ENCODE measurements at places on chromosomes 5 and 9. TPM values are rescaled to one million over a fixed set of nuclear protein-coding genes. Genes with fewer than 3 reads are reported as not detected.

GRCh38 chr9:14343261-14344031 is 29.5 kb upstream of the NFIB start:
- H3K27ac ChIP-seq, result peak overlapping the region; percentile 93
- H3K36me3 ChIP-seq, result no peaks in the 10 kb centered on the region
- DNase-seq, result no peak
- no peaks in the 10 kb centered on the region for H3K27me3 ChIP-seq
- peak overlapping the region; percentile 45 for H3K4me3 ChIP-seq
- no peaks in the 10 kb centered on the region for H3K4me1 ChIP-seq

DNA sequence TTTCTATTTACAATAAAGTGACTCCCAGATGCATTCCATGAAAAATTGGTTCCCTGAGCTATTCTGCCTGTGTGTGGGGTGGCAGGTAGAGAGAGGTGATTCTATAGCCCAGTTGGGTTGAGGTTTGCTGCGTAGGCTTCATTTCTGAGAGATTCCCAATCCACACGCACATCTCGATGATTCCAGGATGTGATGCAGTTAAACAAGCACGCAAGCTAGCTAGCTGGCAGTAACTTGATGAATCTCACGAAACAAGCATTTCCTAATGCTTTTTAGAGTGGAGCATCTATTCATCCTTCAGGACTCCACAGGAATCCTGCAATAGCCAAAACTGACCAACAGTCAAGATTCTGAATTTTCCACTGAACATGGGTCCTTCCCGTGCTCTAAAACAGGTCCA is 43.8 kb upstream of the CER1 start:
- H3K27me3 ChIP-seq, result no peaks in the 10 kb centered on the region
- no peak for DNase-seq
- H3K4me1 ChIP-seq, result no peaks in the 10 kb centered on the region

The MRPS27 gene
- total RNA-seq, result 40.1 TPM

The CDC20B gene
- not detected for total RNA-seq

- DNase-seq, result no peak
- H3K27me3 ChIP-seq, result no peaks in the 10 kb centered on the region
- H3K4me3 ChIP-seq, result no peak overlapping the region
Observed at GRCh38 chr9:130177898-130178805, 5.9 kb downstream of the NCS1 start.

DNA sequence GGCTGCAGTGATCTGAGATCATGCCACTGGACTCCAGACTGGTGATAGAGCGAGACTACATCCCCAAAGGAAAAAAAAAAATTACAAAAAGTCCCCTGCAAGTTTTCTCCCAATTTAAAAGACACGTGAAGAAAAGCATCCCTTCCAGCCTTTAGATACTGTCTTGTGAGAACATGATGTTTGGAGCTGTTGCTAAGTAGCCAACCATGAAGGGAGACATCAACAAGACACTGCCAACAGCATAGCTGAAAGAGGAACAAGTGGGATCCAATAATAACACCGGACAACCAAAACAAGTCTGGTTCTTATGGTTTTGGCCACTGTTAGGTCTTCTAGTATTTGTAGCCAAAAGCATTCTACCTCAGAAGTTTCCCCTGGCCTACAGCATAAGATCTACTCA is 118.9 kb upstream of the CCDC180 start:
- no peaks in the 10 kb centered on the region for H3K36me3 ChIP-seq
- no peak overlapping the region for H3K4me3 ChIP-seq
- H3K27me3 ChIP-seq, result no peaks in the 10 kb centered on the region

The UGT3A2 gene
- total RNA-seq, result not detected

GRCh38 chr9:98846081-98846480 is 38.6 kb downstream of the GALNT12 start:
- no peaks in the 10 kb centered on the region for H3K4me1 ChIP-seq
- H3K27me3 ChIP-seq, result no peaks in the 10 kb centered on the region
- H3K4me3 ChIP-seq, result no peak overlapping the region
- DNase-seq, result no peak

The SNX30 gene
- 5.0 TPM for total RNA-seq

GRCh38 chr9:7058473-7058872 is 300.7 kb downstream of the KDM4C start:
- H3K4me1 ChIP-seq, result peaks cover 5% of the 10 kb centered on the region
- H3K36me3 ChIP-seq, result no peaks in the 10 kb centered on the region
- no peak for DNase-seq

The PPIP5K2 gene
- total RNA-seq, result 37.5 TPM

The SYNPO gene
- 369 TPM for total RNA-seq

The UGT3A1 gene
- total RNA-seq, result not detected

The SV2C gene
- total RNA-seq, result 0.15 TPM

The GCNT4 gene
- 0.20 TPM for total RNA-seq

The MEF2C gene
- 57.5 TPM for total RNA-seq

GRCh38 chr9:35891646-35892045 is 14.4 kb upstream of the HRCT1 start:
- no peaks in the 10 kb centered on the region for H3K4me1 ChIP-seq
- no peak overlapping the region for H3K4me3 ChIP-seq
- no peak for DNase-seq

GRCh38 chr5:107393851-107394250 is 276.9 kb downstream of the EFNA5 start:
- no peak overlapping the region for H3K4me3 ChIP-seq
- H3K27ac ChIP-seq, result no peak overlapping the region
- no peak for DNase-seq
- H3K36me3 ChIP-seq, result no peaks in the 10 kb centered on the region
- H3K27me3 ChIP-seq, result no peaks in the 10 kb centered on the region

DNA sequence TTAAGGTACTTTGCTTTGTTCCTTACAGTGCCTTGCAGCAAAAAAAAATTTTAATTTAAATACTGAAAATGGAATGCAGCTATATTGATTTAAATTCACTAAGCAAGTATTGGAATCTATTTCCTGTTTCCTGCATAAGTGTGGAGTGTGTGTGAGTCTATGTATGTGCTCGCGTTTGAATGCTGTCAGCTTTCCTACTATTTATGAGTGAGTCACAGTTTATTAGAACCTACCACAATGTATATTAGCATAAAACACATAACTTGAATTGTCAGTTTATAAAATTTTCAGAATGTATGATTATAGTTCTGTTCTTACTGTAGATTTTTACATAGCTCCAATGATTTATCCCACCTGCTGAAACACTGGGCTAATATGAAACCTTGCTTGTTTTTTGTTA is 302.1 kb downstream of the NR2F1-AS1 start:
- no peak overlapping the region for H3K4me3 ChIP-seq
- DNase-seq, result no peak
- H3K27ac ChIP-seq, result no peak overlapping the region
- no peaks in the 10 kb centered on the region for H3K4me1 ChIP-seq
- no peaks in the 10 kb centered on the region for H3K36me3 ChIP-seq

DNA sequence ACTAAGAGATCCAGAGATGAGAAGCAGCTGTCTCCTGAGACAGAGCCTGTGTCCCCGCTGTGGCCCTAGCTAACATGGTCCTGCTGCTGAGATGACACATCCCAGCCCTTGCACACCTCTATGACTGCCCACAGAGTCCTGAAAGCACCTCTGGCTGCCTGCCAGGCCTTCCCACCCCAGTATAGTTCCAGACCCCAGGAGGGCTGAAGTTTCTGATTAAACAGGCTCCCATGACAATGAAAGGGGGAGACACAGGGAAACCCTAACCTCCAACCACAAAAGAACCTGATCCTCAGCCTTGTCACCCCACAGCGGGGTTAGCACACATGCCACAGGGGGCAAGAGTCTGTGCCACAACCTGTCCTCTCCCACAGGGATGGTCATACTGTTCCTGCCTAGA is 15.6 kb downstream of the CIZ1 start:
- no peak overlapping the region for H3K27ac ChIP-seq
- no peak overlapping the region for H3K4me3 ChIP-seq
- H3K36me3 ChIP-seq, result peaks cover 68% of the 10 kb centered on the region
- no peaks in the 10 kb centered on the region for H3K4me1 ChIP-seq
- no peaks in the 10 kb centered on the region for H3K27me3 ChIP-seq

DNA sequence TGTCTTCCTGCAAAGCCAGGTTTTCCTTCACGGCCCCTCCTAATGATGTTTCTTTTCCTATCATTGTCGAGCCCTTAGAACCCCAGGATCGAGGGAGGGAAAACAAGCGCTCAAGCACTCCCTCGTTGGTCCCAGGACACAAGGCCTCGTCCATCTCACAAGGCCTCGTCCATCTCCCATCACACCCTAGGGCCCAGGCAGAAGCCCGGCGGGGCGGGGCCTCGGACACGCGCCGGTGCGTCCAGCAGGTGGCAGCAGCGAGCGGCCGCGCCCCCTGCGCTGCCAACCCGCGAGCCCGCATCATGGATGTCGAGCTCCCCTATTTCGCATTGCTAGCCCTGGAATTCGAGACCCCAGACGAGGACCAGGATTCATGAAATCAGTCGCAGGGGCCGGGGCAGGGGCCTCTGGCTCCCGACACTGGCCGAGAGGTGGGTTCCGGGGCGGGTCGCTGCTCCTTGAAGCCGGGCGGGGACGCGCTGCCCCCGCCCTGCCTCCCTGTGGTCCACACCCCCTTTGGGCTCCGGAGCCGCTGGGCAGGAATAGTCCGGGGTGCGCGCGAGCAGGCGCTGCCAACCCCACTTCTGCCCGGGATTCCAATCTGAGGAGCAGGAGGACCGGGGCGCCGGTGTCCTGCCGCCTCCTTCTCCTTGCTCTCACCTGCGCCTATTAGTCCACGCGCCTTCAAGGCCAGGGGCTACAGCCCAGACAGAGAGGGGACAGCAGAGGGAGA is at the start of gene ABLIM3:
ABLIM3 (plus strand) TSS at position 270 of the 733 bp plus-strand sequence. CDS start 603 bp downstream, outside the sequence.
- H3K27me3 ChIP-seq, result no peaks in the 10 kb centered on the region
- H3K27ac ChIP-seq, result peak within 1 kb of the TSS; percentile 93
- H3K36me3 ChIP-seq, result no peaks in the 10 kb centered on the region
- H3K4me3 ChIP-seq, result peak within 1 kb of the TSS; percentile 68

GRCh38 chr5:131983244-131983771 is 28.1 kb downstream of the ACSL6 start:
- H3K27me3 ChIP-seq, result no peaks in the 10 kb centered on the region
- no peak overlapping the region for H3K4me3 ChIP-seq
- no peaks in the 10 kb centered on the region for H3K4me1 ChIP-seq
- no peaks in the 10 kb centered on the region for H3K36me3 ChIP-seq

GRCh38 chr5:14011089-14012020 is 66.9 kb upstream of the DNAH5 start:
- DNase-seq, result peak; percentile 87
- H3K27ac ChIP-seq, result peak overlapping the region; percentile 57
- H3K36me3 ChIP-seq, result no peaks in the 10 kb centered on the region

DNA sequence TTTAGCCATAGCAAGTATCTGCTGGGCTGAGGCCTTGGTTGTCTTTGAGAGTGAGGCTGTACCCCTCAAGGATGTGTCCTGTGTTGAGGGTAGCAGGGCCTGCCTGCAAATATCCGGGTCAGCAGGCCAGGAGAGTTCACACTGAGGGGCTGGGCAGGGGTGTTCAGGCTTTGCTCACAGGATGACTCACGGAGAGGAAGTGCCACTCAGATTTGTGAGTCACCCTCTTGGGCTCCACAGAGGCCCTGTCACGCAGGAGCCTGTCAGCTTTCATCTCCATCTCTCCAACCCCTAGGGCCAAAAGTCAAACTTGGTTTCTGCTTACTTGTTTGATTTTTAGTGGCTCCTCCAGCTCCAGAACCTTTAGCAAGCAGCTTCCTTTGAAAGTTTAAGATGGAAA is 211.5 kb downstream of the SEC61B start:
- H3K27ac ChIP-seq, result no peak overlapping the region
- peak; percentile 62 for DNase-seq
- H3K4me1 ChIP-seq, result peaks cover 10% of the 10 kb centered on the region
- H3K36me3 ChIP-seq, result no peaks in the 10 kb centered on the region
- no peak overlapping the region for H3K4me3 ChIP-seq

The ARL14EPL gene
- total RNA-seq, result not detected

DNA sequence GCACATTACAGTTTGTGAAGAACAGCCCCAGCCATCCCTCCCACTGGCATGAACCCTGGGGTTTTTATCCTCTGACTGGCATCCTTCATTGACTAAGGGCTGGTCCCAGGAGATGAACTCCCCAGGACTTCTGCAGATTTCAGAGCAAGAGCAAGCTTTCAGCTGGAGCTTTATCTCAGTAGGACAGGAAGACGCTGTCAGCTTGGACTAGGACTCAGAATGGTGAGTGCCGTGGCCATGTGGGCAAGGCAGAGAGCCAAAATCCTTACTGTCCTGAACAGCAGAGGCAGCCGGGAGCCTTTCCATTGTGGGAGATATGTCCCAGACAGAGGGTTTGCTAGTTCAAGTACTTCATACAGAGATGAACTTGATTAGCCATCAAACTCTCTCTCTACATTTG is 3.2 kb upstream of the ACOT12 start:
- no peaks in the 10 kb centered on the region for H3K4me1 ChIP-seq
- no peak overlapping the region for H3K27ac ChIP-seq
- no peak overlapping the region for H3K4me3 ChIP-seq
- no peaks in the 10 kb centered on the region for H3K36me3 ChIP-seq
- DNase-seq, result no peak

DNA sequence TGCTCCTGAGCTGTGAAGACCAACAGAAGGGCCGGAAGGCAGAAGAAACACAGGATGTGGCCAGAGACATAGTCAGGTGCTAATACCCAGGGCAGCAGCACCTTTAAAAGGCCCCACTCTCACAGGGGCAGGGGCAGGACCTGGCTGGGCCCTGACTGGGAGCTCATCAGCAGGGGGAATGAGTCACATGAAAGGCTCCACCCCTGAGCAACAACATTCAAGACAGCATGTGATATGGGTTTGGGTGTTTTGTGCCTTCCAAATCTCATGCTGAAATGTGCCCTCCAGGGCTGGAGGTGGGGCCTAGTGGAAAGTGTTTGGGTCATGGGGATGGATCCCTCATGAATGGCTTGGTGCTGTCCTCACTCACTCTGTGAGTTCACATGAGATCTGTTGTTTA is 181.7 kb downstream of the ERCC6L2 start:
- H3K27me3 ChIP-seq, result no peaks in the 10 kb centered on the region
- no peak overlapping the region for H3K4me3 ChIP-seq
- no peaks in the 10 kb centered on the region for H3K36me3 ChIP-seq
- no peak for DNase-seq

The EGR1 gene
- 17.3 TPM for total RNA-seq

- no peak for DNase-seq
- no peak overlapping the region for H3K27ac ChIP-seq
- no peaks in the 10 kb centered on the region for H3K27me3 ChIP-seq
- no peaks in the 10 kb centered on the region for H3K4me1 ChIP-seq
- H3K4me3 ChIP-seq, result no peak overlapping the region
Observed at GRCh38 chr9:99479929-99480328, 257.8 kb downstream of the SEC61B start.

The PCDHGA5 gene
- total RNA-seq, result 5.0 TPM

DNA sequence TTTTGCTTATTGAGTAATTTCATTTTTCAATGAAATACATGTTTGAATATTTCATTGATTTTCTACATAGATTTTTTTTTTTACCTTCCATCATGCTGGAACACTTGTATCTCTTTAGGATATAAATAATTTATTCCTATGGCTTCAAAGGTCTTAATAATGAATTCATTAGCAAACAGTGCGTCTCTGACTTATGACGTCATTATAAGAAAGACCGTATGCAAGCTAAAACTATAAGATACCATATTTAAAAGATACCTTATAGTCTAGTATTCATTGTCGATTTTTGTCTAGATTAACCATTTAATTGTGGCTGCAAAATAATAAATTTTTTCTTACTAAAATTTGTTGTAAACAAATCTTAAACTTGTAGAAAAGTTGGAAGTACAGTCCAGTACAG is 187.7 kb upstream of the CHD1 start:
- no peaks in the 10 kb centered on the region for H3K4me1 ChIP-seq
- DNase-seq, result no peak

The C5orf24 gene
- total RNA-seq, result 34.9 TPM

GRCh38 chr5:154196955-154197652 is 6.6 kb downstream of the GALNT10 start:
- no peaks in the 10 kb centered on the region for H3K27me3 ChIP-seq
- H3K4me1 ChIP-seq, result no peaks in the 10 kb centered on the region
- no peaks in the 10 kb centered on the region for H3K36me3 ChIP-seq
- DNase-seq, result no peak
- no peak overlapping the region for H3K27ac ChIP-seq
